ENCODE measurements at places on chromosomes 6 and 20. TPM values are rescaled to one million over a fixed set of nuclear protein-coding genes. Genes with fewer than 3 reads are reported as not detected.

- no peak for DNase-seq
These were observed 6.4 kb upstream of the EXOC2 start for GRCh38 chr6:699319-699718.

GRCh38 chr20:24855848-24856247, 93.2 kb upstream of the CST7 start:
- no peak for DNase-seq

TBC1D20 gene
- 19.5 TPM for polyA plus RNA-seq

RIMS4 gene
- not detected for polyA plus RNA-seq

PPP1R16B gene
- 11.5 TPM for polyA plus RNA-seq

MUC22 gene
- not detected for polyA plus RNA-seq
